DND-41 (cell line): ENCODE measurements at places on chromosomes 13 and 19.
A peak's percentile ranks its signal among the peaks of the same experiment; 100 is the strongest.

GRCh38 chr19:7605490-7606222, 10.0 kb downstream of the CAMSAP3 start:
- DNase-seq: peak; percentile 46
- no peaks in the 10 kb centered on the region for H3K36me3 ChIP-seq
- no peak overlapping the region for H3K4me3 ChIP-seq

DNA sequence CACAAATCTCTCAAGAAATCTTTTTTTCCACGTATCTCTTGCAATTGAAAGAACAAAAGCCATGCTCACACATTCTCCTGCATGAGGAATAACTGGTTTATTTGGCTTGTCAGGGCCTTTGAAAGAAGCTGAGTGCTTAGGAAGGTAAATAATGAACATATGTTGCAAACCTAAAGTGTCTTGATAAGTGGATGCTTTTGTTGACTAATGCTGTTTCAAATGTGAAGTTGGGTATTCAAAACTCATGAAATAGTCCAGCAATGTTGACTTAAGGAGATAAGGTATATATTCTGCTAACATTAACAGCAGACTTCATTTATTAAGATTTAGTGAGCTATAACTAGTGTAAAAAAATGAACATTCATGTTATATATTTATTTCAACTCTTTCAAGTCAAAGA, 1792.7 kb upstream of the MIR17HG start:
- no peaks in the 10 kb centered on the region for H3K27me3 ChIP-seq
- no peaks in the 10 kb centered on the region for H3K4me1 ChIP-seq
- no peak overlapping the region for H3K4me3 ChIP-seq

DNA sequence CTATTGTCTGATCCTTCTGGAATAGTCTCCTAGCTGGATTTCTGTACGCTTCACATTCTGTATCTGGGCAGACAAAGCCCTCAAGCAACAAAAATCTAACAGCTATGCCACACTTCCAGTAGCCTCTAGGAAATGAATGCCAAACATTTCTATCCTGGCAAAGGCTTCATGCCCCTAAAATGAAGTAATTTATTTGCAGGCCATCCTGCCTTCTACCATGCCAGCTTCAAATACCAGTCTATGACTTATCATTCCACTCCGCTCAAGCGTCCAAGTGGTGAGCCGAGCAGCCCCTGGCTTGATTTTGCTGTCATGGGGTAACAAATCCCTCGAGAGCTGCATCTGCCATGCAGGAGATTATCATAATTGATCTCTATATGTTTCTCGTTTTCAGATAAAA, 86.9 kb downstream of the LHFPL6 start:
- H3K27ac ChIP-seq: no peak overlapping the region
- DNase-seq: no peak
- H3K27me3 ChIP-seq: no peaks in the 10 kb centered on the region
- no peak overlapping the region for H3K4me3 ChIP-seq
- no peaks in the 10 kb centered on the region for H3K4me1 ChIP-seq

- H3K36me3 ChIP-seq: no peaks in the 10 kb centered on the region
- no peak overlapping the region for H3K4me3 ChIP-seq
- no peak for DNase-seq
- peaks cover 6% of the 10 kb centered on the region for H3K27me3 ChIP-seq
Measured at GRCh38 chr13:47484548-47484947, 516.5 kb downstream of the SUCLA2 start.

GRCh38 chr19:39420769-39421168, 8.3 kb downstream of the PLEKHG2 start:
- no peak overlapping the region for H3K4me3 ChIP-seq
- H3K4me1 ChIP-seq: no peaks in the 10 kb centered on the region
- no peak overlapping the region for H3K27ac ChIP-seq
- DNase-seq: no peak
- H3K36me3 ChIP-seq: peaks cover 61% of the 10 kb centered on the region

- H3K4me3 ChIP-seq: no peak overlapping the region
- H3K36me3 ChIP-seq: no peaks in the 10 kb centered on the region
- no peak for DNase-seq
- H3K4me1 ChIP-seq: no peaks in the 10 kb centered on the region
- no peak overlapping the region for H3K27ac ChIP-seq
Measured at GRCh38 chr13:22169473-22169872, 498.6 kb downstream of the FGF9 start.
